ENCODE measurements at places on chromosomes 1 and 21.

DNA sequence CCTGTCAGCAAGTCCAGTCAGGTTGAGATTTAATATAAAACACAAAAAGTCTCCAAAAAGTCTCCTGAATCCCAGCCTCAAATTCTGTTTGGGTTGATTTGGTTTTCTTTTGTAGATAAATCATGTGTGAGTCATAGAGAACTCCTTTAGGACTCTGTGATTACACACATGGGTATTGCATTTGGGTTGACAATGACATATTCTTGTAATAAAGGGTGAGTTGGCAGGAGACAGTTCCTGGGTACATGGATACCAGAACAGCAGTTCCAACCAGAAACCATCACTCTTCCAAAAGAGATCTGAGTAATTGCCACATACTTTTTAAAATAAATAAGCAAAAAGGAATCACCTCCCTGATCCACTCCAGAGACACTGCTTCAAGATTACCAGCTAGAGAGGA lies 8.9 kb downstream of the CR2 start:
- DNase-seq: no peak

- no peak for DNase-seq
Measured at GRCh38 chr1:193340331-193340730, 153.9 kb upstream of the B3GALT2 start.

GRCh38 chr1:27527223-27527889 lies 37.4 kb upstream of the WASF2 start:
- DNase-seq: no peak

DNA sequence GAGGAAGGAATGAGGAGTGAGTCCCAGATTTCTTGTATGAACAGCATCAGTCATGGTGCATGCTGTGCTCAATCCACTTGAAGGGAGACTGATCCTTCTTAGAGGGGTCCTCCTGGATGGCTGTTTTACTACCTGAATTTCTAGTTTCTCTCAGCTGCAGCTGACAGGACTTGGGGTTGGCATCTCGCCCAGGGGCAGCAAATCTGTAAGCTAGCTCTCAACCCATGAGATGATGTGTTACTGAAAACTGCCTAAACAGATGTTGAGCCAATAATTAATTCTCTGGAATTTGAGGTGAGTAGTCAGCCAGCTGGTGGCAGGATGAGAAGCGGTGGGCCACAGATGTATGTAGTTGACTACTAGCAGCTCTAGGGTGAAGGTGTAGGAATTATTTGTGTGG lies 19.6 kb downstream of the BACH1 start:
- DNase-seq: no peak

DNA sequence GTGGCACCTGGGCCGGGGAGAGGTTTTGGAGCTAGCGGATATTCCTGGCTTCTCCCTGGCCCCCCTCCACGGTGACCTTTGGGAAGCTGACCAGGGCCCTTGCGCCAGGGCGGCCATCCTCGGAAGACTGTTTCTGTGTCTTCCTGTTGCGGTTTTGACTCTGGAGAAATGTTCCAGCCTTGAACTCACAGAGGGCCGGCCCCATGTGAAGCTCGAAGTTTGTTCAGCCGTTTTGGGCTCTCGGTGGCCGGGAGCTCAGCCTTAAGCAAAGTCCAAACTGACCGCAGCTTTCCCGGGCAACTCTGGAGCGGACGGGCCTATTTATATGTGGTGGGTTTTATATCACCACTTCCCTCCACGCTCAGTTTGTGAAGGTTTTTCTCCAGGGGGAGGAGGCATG lies 17.0 kb upstream of the WNT4 start:
- no peak for DNase-seq

GRCh38 chr21:39908265-39908923 lies 41.2 kb downstream of the PCP4 start:
- DNase-seq: no peak

DNA sequence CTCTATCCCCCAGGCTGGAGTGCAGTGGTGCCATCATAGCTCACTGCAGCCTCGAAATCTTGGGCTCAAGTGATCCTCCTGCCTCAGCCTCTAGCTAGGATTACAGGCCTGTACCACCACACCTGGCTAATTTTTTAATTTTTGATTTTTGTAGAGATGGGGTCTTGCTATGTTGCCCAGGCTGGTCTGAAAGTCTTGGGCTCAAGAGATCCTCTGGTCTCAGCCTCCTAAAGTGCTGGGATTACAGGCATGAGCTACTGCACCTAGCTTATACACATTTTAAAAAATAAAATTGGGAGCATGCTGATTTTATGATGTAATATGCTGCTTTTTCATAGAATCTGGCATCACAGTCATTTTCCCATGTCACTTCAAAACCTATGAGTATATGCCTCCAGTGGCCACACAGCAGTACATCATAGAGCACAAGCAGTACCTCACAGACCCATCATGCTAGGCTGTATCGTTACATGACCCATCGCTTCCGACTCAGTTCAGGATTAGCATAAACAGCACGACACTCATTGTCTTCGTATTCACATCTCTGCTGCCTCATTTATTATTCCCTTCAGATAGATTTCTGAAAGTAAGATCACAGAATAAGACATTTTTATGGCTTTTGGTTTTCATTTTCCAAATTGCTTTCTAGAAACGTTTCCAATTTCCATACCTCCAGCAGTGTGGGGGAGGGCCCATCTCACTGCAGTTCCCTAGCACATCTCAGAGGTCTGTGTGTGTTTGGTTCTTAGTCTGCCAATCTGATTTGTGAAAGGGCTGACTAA lies 35.9 kb upstream of the CCSAP start:
- DNase-seq: no peak

Measured in MV-4-11 (cell line).